Stimulated activated CD8-positive, alpha-beta memory T cell treated with anti-CD3 and anti-CD28 coated beads, Interleukin-4, amount 100 ng/mL, for 48 hours (primary cell): ENCODE measurements at places on chromosomes 1 and 21.

- no peak for DNase-seq
Measured at GRCh38 chr1:32828341-32828740, 10.9 kb downstream of the S100PBP start.

DNA sequence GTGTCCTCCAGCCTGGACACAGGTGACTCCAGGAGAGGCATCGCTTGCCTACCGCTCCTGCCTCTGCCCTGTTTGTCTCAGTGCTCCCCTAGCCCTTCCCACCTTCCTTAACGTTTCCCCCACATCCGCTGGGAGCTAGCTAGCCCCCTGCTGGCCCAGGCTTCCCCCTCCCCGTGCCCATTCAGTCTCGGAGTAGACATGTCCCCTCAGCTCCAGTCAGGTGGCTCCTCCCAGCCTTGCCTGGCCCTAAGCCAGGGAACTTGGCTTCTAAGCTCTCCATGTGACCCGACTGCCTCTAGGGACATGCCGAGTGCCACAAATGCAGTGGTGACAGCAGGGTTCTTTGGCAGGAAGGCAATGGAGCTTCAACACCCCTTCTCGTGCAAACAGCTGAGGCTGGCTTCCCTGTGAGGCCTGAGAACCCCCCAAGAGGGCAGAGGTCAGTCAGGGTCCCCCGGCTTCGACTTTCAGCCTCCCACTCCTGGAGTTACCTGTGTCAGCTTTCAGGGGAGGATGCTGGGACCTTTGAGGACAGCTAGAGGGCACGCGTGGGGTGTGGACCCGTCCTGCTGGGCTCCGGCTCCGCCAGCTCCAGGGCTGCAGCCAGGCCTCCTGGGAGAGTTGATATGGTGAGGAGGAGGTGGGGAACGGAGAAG is 16.2 kb downstream of the DRAXIN start:
- no peak for DNase-seq

GRCh38 chr1:117007719-117008013 is 6.1 kb downstream of the CD101 start:
- DNase-seq = no peak

DNA sequence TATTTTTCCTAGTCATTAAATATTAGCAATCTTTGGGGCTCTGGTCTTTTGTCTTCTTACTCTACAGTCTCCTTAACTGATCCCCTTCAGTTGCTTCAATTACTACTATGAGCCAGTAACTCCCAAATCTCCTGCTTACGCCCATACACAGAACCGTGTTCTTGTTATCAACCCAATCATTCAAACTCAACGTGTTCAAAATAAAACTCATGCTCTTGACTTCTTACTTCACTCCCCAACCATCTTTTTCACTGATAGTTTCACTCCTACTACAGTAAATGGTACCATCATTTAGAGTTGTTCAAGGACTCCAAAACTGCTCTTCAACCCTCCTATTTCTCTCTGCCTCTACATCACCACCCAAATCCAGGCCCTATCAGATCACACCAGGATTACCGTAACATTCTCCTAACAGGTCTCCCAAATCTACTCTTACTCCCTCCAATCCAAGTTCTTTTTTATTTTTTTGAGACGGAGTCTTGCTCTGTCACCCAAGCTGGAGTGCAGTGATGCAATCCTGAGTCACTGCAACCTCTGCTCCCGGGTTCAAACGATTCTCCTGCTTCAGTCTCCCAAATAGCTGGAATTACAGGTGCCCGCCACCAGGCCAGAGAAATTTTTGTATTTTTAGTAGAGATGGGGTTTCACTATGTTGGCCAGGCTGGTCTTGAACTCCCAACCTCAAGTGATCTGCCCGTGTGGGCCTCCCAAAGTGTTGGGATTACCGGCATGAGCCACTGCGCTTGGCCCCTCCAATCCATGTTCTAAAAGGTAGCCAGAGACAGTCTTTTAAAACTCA is 3.0 kb downstream of the YARS1 start:
- DNase-seq = no peak

DNA sequence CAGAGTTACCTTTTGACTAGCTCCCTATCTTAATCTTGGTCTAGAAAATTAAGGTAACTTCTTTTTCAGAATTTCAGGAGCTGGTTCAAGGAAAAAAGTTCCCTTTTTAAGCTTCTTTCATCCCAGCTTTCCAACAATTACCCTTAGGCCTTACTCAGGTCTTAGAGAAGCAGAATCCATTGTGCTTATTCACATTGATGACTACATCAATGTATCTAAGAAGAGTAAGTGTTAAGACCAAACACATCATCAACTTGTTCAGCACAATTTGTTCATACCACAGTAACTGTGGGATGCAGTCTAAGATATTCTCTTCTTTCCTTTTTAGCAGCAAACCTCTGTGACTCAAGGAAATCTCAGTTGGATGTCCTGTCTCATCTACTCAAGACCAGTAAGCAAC is 4.1 kb downstream of the MRPL9 start:
- no peak for DNase-seq

- DNase-seq = no peak
Measured at GRCh38 chr1:39295901-39296300, 91.4 kb downstream of the MACF1 start.

- peak; percentile 47 for DNase-seq
Measured at GRCh38 chr1:244460197-244460596, 876 bp upstream of the CATSPERE start.

- no peak for DNase-seq
Measured at GRCh38 chr1:89884718-89885596, 64.1 kb downstream of the LRRC8D start.

DNA sequence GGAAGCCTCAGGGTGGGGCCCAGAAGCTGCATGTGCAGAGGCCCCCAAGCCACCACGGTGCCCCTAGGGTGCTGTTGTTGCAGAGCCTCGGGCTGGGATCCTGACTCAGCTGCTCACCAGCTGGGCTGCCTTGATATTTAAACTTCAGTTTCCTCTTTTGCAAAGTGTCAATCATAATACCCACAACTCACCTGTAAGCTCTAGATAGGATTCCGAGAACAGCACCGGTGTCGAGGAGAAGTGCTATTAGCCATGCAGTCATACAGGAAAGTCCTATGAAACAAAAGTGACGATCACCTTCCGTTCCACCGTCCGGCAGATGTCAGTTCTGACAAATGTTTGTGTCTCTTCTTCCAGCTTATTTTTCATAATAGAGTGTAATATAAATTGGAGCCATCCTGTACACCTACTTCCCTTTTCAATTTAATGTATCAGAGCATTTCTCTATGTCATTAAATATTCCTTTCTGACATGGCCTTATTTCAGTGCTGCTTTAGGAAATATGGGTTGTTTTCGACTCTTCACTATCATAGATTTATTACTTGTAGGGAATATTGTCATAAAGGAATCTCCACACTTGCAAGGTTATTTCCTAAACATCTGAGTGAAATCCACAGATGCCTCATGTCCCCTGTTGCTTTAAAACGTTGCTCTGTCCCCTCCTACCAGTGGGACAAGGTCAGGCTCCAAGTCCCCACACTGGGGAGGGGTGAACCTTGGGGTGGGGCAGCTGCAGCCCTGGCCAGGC is 100.8 kb downstream of the SIK1 start:
- no peak for DNase-seq

- no peak for DNase-seq
Measured at GRCh38 chr1:240212556-240212955, 120.9 kb downstream of the FMN2 start.

DNA sequence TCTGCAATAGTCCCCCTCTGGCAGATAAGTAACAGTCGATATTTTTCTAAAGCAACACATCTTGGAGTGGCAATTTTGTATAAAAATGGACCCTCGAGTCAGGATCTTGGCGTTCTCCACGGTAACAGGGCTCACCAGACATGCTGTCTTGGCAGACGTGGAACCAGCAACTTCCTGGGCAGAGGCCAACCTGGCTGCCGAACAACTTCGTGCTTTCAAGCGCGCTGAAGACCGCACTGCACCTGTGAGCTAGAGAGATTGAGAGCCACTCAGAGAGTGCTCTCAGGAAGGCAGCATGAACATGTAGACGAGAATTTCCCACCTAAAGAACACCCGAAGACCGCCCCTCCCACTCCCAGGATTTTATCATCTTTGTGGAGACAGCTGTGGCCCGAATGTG is 7.3 kb downstream of the C1orf174 start:
- no peak for DNase-seq

DNA sequence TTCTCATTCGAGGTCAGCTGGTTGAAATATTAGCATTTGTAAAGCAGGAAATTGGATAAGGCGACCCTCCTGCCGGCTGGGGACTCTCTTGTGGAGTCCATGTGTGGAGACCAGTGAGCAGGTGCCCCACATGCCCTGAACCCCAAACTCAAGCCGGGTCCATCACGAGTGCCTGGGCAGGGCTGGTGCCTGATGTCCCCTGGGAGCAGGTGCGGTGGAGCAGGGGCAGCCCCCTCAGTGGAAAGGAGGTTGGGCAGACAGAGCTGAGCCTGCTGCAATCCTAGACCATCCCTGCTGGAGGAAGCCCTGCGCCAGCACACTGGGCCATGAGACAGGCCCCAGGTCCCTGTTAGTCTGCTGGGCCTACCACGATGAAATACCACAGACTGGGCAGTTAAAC is 395.6 kb downstream of the NPHP4 start:
- no peak for DNase-seq

DNA sequence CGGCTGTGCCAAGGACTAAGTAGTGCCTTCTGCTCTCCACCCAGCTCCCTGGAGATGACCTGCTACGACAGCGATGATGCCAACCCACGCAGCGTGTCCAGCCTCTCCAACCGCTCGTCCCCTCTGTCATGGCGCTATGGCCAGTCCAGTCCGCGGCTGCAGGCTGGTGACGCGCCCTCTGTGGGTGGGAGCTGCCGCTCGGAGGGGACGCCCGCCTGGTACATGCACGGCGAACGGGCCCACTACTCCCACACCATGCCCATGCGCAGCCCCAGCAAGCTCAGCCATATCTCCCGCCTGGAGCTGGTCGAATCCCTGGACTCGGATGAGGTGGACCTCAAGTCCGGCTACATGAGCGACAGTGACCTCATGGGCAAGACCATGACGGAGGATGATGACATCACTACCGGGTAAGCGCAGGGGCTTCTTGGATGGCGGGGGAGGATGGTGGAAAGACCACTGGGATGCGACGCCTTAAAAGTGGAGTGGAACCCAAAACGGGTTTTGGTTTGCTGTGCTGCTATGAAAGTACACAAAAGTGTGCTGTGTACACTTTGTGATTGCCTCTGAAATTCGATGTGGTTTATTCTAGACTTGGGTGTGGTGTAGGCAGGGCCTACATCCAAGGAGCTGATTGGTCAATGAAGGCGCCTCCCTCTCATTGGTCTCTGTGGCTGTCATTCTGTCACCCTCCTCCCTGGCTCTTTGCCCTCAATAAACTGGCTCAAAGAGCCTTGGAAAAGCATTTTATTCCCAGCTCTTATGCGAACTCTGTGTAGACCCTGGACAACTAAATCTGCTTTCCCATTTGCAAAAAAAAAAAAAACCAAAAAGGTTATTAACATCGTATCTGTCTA is 110.4 kb upstream of the IPO9 start:
- no peak for DNase-seq

GRCh38 chr21:26120828-26121227 is 49.7 kb downstream of the APP start:
- no peak for DNase-seq

GRCh38 chr1:46065405-46065804 is 67.0 kb downstream of the PIK3R3 start:
- DNase-seq = no peak

DNA sequence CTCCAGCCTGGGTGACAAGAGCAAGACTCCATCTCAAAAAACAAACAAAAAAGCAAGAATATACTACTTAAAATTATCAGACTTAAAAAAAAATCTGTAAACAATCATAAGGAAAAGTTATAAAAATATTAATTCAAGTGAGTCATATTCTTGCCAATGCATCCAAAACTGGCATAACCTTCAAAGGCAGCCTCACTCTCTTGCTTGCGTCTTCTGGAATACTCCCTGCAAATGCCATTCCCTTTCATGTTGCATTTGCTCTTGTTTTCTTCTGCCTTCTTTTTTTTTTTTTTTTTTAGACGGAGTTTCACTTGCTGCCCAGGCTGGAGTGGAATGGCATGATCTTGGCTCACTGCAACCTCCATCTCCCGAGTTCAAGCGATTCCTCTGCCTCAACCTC is 32.2 kb upstream of the ZBTB8A start:
- no peak for DNase-seq

DNA sequence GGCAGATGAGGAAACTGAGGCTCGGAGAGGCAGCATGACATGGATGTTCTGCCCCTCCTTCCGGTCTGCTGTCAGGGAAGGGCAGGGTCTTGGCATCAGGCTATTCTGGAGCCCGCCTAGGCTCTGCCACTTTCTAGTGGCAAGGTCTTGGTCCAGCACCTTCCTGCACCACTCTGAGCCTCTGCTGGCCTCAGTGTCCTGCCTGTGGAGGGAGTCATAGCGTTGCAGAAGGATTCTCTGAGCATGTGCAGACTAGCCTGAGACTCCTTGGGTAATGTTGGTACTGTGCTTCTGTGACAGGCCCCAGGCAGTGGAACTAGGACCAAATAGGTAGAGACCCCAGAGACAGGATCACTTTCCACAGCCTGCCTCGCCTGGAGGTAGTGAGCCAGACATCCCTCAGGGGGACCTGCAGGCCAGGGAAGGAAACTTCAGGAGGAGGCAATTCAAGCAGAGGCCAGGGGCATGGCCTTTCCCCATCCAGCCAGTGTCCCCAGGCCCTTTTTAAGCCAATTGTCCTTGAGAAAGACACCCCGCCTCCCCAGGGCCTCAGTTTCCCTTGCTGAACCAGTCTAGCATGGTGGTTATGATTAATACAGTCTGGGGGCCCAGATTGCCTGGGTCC is 10.6 kb downstream of the EDN2 start:
- DNase-seq = no peak

- DNase-seq = no peak
Measured at GRCh38 chr21:36415375-36415774, 30.2 kb downstream of the CHAF1B start.

- no peak for DNase-seq
Measured at GRCh38 chr1:19057182-19057779, 100.8 kb upstream of the IFFO2 start.

- DNase-seq = no peak
Measured at GRCh38 chr1:51293898-51294515, 36.4 kb downstream of the TTC39A start.

- no peak for DNase-seq
Measured at GRCh38 chr1:230858236-230858820, 10.0 kb downstream of the C1orf198 start.

DNA sequence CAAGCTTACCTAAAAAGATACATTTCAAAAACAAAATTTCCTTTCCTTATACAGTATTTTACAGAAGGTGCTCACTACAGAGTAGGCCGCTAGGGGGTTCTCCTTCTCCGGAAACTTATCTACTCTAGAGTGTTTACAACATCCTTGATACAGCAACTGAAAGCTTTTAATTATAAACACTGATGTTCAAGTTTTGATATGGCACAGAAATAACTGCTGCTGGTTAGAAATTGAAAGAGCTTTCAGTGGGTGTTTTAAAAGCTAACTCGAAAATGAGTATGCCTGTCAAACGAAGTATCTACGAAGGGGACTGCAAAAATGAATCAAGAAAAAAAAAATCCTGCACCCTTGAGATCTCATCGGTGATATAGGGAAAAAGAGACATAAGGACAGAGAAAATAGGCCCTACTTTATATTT is 1.0 kb downstream of the YOD1 start:
- peak; percentile 52 for DNase-seq
